ENCODE measurements at places on chromosomes 3 and 15. TPM values are rescaled to one million over a fixed set of nuclear protein-coding genes. Genes with fewer than 3 reads are reported as not detected.

The PP2D1 gene
- total RNA-seq = not detected

The TGM5 gene
- total RNA-seq = 0.64 TPM

- peak; percentile 70 for DNase-seq
These were observed 23.1 kb downstream of the EPM2AIP1 start for GRCh38 chr3:36969540-36970432.

- DNase-seq = no peak
These were observed 67.5 kb downstream of the TMEM39A start for GRCh38 chr3:119395923-119396358.

- DNase-seq = no peak
These were observed 246.0 kb upstream of the NAALADL2 start for GRCh38 chr3:174613173-174613572.

GRCh38 chr15:27095886-27096624 lies 125.1 kb downstream of the GABRG3 start:
- no peak for DNase-seq

The DCP1A gene
- total RNA-seq = 13.4 TPM

- DNase-seq = peak; percentile 68
These were observed 270.3 kb downstream of the RYR3 start for GRCh38 chr15:33581032-33581431.

- no peak for DNase-seq
These were observed 41.4 kb upstream of the CCDC80 start for GRCh38 chr3:112682361-112682760.

Data from LHCN-M2 (cell line).